HS-5 (cell line): ENCODE measurements at places on chromosomes 4 and X.

GRCh38 chrX:150849996-150850720 is 48.3 kb downstream of the CD99L2 start:
- DNase-seq: no peak

GRCh38 chr4:105714071-105714521 is 5.5 kb downstream of the GSTCD start:
- DNase-seq: no peak

GRCh38 chr4:184672741-184673140 is 23.2 kb downstream of the PRIMPOL start:
- DNase-seq: no peak

DNA sequence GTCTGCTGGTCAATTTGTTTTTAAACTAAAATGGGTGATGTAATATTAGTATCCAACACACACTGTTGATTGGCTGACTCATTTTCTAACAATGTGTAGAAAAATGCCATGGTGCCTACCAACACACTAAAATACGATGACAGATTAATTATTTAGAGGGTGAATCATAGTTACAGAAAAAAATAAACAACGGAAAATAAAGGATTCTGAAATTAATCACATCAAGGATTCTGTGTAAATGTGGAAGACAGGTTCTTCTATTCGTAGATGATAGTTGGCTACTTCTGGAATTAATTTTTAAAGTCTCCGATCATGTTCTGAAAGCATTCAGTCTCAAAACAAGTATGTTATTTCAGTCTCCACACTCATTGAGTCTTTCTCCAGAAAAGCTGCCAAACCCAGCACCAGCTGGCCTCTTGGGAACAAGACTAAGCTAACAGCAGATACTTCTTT is 8.2 kb upstream of the IQCM start:
- DNase-seq: peak; percentile 81

DNA sequence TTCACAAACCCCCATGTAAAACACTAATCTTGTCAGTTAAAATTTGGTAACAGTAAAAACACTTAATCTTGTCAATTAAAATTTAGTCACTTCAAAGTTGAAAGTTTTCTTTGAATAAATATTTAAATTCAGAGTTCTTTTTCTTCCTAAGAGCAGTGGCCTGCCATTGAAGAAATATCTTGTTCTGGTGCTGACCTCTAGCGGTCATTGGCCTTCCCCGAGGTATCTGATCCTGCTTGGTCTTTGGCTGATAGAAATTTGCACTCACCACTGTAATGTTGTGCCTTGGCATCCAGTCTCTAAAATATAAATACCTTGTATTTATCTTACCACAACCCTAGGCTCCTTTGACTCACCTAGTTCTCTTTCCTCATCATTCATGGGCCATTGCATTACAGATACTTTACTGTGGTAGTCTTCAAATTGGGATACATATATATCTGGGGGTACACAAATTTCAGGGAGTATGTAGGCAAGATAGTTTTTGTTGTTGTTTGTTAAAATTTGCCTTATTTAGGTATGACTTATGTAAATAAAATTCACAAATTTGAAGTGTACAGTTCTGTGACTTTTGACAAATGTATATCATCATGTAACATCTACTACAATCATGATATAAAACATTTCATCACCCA is 6.7 kb upstream of the ART3 start:
- DNase-seq: peak; percentile 30

DNA sequence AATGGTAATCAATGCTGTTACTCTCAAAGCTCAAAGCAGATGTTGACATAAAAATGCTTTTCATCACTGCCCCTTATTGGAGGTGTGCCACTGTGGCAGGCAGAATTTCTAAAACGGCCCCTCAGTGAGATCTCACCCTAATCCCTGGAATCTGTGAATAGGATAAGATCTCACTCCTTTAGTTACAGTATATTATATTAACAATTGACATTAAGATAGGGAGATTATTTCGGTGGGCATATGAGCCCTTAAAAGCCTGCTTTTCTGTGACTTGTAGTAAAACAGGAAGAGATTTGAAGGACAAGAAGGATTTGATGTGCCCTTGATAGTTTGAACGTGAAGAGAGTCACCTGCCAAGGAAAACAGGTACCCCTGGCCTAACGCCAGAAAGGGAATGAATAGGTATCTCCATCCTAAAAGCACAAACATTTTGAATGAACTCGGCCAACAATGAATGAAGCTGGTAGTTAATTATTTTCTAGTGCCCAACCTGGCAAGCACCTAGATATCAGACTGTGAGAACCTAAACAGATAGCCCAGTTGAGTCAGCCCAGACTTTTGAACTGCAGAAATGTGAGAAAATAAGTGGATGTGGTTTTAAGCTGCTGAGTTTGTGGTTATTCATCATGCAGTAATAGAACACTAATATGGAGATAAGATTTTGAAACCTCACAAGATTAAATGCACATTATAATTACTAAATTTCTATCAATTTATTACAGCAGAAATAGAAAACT is 881.6 kb downstream of the PCDH18 start:
- DNase-seq: peak; percentile 10

- no peak for DNase-seq
Observed at GRCh38 chrX:118502161-118502789, 6.7 kb downstream of the DOCK11 start.

DNA sequence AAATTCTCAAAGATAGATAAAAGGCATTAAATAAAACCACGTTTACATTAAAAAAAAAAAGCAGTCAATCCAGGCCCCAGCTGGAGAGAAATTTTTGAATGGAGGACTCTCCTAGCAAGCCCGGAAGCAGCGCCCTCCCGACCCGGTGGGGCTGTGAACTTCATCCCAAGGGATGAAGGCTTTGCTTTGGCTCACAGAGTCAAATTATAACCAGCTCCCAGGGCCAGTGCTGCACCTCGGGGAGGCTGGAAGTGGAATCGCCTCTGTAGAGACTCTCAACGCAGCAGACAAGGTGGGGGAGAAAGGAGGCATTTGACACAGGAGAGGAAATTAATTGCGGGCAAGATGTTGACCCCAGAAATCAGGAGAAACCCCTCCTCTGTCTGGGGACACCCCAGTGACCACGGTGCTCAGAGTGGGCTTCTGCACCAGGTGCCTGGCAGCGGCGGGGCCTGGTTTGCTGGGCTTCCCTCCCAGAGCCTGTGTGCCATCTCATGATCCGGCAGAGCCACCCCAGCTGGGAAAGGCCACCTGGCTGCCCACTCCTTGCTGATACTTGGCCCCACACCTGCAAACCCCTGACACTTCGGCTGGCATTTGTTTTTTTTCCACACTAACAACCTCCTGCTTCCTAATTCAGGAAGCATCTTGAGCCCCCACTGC is 71.7 kb downstream of the ABLIM2 start:
- no peak for DNase-seq

- no peak for DNase-seq
Observed at GRCh38 chr4:30756553-30756952, 36.4 kb downstream of the PCDH7 start.

GRCh38 chr4:127219232-127219631 is 413.5 kb upstream of the INTU start:
- DNase-seq: no peak

- DNase-seq: no peak
Observed at GRCh38 chrX:150936556-150936955, 38.1 kb upstream of the CD99L2 start.

- DNase-seq: no peak
Observed at GRCh38 chr4:123352966-123353365, 43.6 kb upstream of the SPRY1 start.

DNA sequence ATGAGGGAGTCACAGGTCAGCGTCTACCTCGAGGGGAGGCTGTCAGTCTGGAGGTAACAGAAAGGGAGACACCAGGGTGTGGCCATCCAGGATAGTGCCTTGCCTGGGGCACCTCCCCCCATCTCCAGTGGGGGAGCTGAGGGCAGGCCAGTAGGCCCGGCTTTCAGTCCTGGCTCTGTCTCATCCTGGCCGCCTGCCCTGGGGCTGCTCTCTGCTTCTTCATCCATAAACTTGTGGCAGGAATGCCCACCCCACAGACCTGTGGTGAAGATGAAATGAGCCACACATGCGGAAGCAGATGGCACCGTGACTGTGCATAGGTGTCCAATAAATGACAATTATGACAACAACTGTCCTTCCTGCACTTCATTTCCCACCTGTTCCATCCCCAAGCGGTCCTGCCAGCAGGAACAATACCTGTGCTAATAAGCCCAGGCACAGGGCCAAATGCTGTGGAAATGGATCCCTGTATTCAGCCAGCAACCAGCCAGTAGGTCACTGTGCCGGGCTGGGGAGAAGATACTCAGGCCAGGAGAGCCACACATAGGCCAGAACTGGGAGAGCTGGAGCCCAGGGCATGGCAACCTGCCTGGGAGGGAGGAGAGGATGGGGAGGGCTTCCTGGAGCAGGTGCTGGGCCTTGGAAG is 30.2 kb downstream of the TRO start:
- DNase-seq: no peak

GRCh38 chrX:155070663-155070974 is 317 bp downstream of the CMC4 start:
- DNase-seq: no peak

DNA sequence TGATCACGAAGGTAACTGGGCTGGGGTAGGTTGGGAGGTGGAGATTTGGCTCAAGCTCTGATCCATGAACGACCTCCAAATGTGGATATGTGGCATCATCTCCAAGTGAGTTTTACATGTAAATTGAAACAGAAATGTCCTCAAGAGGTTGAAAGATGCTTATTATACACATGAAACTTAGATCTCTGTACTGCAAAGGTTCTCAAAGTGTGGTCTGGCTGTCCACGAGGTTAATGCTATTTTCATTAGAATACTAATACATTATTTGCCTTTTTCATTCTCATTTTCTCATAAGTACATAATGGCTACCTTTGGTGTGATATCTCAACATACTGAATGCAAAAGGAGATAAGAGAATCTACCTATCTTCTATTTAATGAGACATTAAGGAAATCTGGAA is 198.2 kb downstream of the RASL11B start:
- DNase-seq: no peak

DNA sequence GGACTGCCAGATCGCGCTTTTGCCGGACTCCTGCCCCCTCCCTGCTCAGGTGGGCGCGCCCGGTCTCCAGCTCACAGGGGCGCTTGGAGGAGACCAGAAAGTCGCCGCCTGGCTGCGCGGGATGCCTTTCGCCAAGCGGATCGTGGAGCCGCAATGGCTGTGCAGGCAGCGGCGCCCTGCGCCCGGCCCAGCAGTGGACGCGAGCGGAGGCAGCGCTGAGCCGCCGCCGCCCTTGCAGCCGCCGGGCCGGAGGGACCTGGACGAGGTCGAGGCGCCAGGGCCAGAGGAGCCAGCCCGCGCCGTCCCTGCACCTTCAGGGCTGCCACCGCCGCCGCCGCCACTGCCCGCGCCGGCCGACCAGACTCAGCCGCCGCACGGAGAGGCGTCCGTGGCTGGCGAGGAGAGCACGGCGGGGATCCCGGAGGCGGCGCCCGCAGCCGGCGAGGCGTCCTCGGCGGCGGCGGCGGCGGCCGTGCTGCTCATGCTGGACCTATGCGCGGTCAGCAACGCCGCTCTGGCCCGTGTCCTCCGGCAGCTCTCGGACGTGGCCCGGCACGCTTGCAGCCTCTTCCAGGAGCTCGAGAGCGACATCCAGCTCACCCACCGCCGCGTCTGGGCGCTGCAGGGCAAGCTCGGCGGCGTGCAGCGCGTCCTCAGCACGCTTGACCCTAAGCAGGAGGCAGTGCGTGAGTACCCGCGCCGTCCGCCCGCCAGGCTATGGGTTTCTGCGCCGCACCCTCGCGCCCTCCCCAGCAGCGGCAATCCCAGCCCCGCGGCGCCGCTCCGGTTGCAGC is 834 bp downstream of the NHS start:
- no peak for DNase-seq

- DNase-seq: no peak
Observed at GRCh38 chr4:82968972-82969371, 41.7 kb downstream of the LIN54 start.

DNA sequence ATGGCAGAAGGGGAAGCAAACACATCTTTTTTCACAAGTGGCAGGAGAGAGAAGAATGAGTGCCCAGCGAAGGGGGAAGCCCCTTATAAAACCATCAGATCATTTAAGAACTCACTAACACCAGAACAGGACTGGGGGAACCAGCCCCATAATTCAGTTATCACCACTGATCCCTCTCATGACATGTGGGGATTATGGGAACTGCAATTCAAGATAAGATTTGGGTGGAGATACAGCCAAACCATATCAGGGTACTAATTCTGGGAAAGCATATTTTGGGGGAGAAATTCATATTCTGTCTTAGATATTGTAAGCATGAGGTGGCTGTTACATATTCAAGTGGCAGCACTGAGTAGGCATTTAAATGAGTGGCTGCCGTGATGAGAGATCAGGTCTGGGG is 87.8 kb downstream of the RAPGEF2 start:
- DNase-seq: no peak

DNA sequence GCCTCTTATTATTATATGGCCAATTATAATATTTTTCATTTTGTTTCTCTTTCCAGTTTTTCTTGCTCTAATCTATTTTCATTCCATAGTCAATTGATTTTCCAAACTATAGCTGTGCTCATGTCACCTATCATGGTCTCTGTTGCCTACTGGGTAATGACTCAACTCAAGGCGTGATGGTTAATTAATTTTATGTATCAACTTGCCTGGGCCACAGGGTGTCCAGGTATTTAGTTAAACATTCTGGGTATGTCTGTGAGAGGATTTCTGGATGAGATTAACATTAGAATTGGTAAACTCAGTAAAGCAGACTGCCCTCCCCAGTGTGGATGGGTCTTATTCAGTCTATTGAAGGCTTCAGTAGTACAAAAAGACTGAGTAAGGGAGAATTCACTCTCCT is 9.9 kb downstream of the FHIP1A start:
- DNase-seq: no peak

- DNase-seq: no peak
Observed at GRCh38 chr4:159293811-159294515, 191.1 kb downstream of the RAPGEF2 start.

GRCh38 chr4:65917486-65917885 is 247.2 kb upstream of the EPHA5 start:
- peak; percentile 32 for DNase-seq

DNA sequence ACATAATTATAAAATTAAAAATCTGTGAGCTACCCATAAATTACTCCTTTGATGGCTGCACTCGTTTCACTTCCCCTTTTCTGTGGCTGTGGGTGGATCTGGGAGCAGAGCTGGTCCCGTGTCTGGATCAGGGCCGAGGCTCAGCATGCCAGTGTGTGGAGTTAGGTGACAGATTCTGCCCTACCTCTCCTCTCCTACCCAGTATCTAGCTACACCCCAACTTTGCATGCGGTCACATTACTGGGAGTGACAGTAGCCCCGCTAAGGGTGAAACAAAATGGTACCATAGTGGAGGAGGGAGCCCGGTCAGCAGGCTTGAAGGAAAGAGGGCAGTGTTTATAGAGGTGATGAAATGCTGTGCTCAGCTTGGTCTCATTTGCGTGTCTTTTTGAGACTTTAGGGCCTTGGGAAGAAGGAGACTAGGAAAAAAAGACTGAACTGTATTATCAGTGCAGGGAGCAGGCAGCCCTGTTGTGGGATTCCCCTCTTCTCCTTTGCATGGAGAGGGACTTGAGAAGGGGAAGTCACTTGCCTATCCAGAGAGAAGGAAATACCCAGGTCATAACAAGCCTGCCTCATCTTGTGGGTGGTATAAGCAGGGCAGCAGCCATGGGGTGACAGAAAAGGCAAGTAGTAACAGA is 48.4 kb downstream of the ARHGAP10 start:
- DNase-seq: no peak

- DNase-seq: no peak
Observed at GRCh38 chrX:38006291-38006690, at the start of gene SYTL5. TSS of gene SYTL5 (plus strand) at chrX:38006553. CDS start at chrX:38033890, 27,337 bp downstream.
